ENCODE measurements at places on chromosomes 3 and 15.

DNA sequence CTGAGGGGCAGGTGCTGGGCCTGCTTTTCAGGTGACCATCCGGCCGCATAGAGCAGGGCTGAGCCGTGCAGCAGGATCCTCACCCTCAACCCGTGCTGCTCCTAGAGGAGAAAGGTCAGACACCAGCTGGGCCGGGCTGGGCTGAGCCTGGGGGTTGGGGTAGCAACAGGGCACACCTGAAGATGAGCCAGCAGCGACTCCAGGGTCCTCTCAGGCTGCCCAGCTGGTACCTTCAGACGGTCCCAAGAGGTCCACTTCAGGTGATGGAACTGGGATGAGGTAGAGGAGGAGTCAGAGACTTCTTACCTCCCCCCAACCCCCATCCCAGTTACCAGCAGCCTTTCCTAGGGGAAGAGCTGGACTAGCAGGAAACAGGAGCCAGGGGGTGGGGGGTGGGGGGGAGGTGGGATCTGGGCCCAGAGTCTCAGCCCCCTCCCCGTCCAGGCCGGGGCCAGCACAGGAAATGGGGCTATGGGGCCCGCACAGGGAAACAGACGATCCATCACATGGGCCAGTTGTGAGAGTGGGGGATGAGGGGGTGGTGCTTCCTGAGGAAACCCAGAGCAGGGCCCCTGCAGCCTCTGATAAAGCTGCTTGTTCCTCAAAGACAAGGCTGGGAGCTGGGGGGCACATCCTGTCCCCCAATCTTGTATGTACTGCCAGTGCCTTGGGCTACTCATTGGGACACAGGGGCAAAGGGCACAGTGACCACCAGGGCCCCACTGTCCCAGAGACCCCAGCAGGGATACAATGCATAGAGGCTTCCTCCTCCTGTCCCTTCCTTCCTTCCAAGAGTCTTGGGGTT is 3.0 kb downstream of the INKA1 start:
- DNase-seq, result peak; percentile 17

- no peak for DNase-seq
These were observed 1.6 kb upstream of the MCTP2 start for GRCh38 chr15:94229591-94230369.

DNA sequence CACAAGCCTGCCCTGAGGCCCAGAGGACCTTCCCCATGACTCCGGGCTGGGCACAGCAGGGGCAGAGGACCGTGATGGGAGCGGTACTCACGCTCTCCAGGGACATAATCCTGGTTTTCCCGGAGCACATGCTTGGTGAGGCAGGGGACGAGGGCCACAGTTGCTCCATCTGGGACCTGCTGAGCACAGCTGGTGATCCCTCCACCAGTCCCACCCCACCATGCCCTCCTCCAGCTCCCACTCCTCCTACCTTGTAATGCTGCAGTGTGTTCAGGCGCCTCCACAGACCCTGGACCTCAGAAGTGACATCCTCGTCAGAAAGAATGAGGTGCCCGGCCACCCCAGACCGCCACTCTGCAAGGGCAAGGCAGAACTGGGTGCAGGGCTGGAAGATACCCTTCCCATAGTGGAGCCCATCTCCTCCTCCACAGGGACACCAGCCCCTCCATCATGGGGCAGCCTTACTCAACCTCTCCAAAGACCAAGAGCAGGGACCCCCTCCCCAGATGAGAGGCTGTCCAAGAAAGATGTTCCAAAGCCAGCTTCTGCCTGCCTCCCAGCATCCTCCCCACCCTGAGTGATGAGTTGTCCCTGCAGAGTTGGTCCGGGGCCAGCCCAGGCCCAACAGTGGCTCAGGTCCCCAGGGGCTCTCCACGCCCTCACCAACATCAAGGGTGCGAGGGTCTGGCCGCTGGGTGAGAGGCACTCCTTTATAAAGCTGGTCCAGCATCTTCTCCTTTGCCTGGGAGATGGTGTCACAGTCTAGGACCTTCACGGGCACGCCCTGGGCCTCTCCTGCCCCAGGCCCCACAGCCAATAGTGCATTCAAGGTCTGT is 19.5 kb downstream of the PLXNB1 start:
- no peak for DNase-seq

- no peak for DNase-seq
These were observed 648 bp upstream of the P2RY1 start for GRCh38 chr3:152834191-152834775.

- no peak for DNase-seq
These were observed 32.6 kb upstream of the NOX5 start for GRCh38 chr15:68981941-68982340.

- no peak for DNase-seq
These were observed 11.3 kb upstream of the OXSR1 start for GRCh38 chr3:38154033-38154494.

- no peak for DNase-seq
These were observed 192.6 kb upstream of the LYSMD4 start for GRCh38 chr15:99925661-99926461.

DNA sequence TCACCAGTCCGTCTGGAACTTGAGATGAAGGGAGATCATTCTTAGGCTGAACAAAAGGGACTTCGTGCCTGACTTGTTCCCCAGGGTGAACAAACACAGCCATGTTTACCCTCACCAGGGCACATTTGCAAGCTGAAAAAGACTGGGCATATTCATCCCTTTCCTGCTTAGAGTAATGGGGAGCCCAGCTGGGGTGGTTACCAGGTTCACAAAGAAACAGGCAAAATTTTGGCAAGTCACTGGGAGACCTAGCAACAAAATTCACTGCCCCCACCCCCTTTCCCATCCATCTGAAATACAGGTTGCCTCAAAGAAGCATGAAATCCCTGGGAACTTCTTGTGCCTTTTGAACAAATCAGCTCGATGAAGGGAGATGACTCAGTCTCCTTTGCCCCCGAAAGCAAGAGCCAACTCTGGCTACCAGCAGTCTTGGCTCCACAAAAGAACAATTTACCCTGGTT is 775.0 kb downstream of the SQOR start:
- no peak for DNase-seq

DNA sequence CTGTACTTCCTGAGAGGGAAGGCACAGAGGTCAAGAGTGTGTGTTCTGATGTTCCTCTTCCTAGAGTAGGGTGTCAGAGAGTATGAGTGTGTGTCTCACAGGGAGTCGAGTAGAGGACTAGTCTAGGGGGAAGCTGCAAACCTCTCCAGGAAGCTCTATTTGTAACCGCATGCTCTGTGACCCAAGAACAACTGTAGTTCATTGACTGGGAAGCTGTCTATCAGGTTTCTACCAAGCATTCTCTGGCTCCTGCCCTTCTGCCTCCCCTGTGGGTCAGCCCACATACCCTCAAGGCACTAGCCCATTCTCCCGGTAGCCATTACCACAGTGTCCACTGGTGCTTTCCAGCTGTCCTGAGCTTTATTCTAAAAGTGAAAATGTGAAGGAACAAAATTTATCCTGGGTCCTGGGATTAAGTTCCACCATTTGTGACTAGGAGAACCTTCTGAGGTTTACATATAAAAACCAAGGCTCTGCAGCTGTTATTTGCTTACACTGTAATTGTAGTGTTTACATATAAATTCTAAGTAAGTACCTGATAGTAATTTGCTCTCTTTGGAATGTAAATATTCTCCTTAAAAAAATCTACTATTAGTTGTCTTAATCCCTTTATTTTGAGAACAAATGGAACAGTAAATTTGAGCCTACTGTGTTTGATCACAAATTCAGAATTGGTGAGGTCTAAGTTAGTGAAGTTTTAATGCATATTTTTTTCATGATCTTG is 40.7 kb downstream of the MYRIP start:
- DNase-seq, result no peak

GRCh38 chr3:116339441-116340028 is 105.8 kb downstream of the LSAMP start:
- DNase-seq, result no peak

- DNase-seq, result no peak
These were observed 168.0 kb upstream of the THRB start for GRCh38 chr3:24662449-24663345.

GRCh38 chr3:42497009-42497731 is 5.3 kb upstream of the VIPR1 start:
- DNase-seq, result no peak

DNA sequence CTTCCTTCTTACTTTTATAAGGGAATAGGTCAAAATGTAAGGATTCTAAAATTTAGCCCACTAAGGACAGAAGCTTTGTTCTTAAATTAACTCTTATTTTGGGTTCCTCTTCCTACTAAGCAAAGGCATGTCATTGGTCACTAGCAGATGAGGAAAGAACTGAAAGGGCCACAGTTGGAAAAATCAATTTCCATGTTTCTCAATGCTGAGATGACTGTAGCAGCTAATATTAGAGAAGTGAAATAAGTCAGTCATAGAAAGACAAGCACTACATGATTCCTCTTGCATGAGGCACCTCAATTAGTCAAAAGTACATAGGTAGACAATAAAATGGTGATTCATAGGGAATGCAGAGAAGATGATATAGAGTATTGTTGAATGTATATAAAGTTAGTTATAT is 353.7 kb downstream of the RSL24D1 start:
- DNase-seq, result no peak

GRCh38 chr15:51625236-51625635 is 2.7 kb upstream of the DMXL2 start:
- no peak for DNase-seq

Data from activated naive CD4-positive, alpha-beta T cell (primary cell).